ENCODE measurements at places on chromosomes 3 and 15.

DNA sequence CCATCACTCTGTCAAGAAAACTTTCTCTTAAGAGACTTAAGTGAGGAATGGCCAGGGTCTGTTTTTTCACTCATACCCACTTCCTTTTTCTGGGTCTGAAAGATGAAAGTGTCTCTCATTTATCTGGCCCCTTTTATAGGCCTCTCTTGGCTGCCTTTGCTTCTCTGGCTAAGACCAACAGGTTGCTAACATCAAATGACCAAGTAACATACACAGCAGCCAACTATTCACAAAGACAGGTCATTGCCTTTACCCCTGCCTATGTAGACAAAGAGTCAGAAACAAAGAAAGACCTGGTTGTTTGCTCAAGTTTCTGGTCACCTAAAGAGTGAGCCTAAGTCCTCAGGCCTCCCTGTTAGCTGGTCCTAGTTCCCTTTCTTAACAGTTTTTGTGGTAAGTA is 24.0 kb upstream of the CSTA start:
- DNase-seq, result no peak

- DNase-seq, result no peak
These were observed 42.9 kb downstream of the TNFAIP8L3 start for GRCh38 chr15:51051776-51052175.

DNA sequence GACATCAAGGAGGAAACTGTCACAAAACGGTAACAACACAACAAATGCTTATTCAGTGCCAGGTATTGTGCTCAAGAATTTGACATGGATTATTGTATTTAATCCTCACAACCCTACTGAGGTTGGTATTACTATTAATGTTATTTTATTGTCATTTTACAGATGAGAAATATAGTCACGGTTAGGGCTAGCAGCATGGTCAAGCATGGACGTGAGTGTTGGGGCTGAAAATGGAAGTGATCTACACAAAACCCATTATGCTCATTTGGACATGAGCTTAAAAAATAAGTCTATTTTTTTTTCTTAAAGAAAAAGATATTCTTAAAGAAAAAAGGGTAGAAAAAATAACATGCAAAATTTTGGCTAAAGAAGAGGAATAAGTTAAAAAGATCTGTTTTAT is 141.3 kb upstream of the SOX2 start:
- DNase-seq, result no peak

DNA sequence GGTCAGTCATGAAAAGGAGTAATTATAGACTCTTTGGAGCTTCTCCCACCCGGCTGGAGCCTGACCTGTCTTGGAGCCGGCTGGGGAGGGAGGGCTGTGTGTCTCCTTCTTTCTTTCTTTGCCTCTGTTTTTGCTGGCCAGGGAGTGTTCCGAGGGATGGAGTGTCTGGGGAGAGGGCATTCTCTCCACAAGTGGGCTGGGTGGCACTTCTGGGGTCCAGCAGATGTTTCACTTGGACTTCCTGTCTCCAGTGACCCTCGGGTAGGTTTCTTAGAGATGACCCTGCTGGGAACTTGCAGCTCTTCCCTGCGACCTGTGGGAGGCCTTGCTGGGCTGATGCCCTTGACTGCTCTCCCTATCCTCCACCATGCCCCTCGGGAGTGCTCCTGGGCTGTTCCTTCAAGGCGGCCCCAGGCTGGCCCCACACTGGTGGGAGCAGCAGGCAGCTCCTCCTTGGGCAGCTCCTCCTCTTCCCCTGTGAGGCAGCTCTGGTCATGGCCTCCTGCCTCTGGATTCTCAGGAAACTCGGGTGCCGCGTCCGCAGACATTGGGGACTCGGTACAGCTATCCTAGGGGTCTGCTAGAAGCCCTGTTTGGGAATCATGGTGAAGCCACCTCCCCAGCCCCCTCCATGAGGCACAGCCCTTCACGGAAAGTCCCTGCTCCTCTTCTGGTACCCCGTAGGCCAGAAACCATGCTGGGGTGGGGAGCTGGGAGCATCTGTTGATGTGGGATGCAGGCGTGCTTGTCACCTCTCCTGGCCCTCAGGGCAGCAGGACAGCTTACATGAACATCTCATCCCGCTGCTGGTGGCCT is 44.9 kb downstream of the APBA2 start:
- no peak for DNase-seq

- no peak for DNase-seq
These were observed 2.9 kb downstream of the HDDC3 start for GRCh38 chr15:90929246-90930019.

DNA sequence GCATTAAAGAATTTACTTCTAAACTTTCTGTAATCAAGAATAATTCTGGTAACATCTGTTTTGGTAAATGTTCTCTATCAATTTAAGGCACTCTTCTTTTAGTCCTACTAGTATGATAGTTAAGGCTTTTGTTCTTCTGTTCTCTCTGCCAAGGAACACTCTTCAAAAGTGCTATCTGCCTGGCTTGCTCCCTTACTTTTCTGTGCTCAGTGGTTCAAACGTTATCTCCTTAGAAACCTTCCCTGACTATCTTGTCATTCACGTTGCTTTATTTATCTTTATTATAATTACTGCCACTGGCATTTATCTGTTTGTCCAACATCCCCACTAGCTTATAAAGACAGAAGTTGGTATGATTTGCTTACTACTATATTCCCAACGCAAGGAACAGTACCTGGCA is 59.2 kb downstream of the RFX7 start:
- DNase-seq, result no peak

- no peak for DNase-seq
These were observed 13.9 kb downstream of the CDAN1 start for GRCh38 chr15:42723068-42723467.

- DNase-seq, result no peak
These were observed 83.1 kb downstream of the LMLN start for GRCh38 chr3:198043119-198043518.

- no peak for DNase-seq
These were observed 746.8 kb upstream of the LMCD1 start for GRCh38 chr3:7754653-7755441.

DNA sequence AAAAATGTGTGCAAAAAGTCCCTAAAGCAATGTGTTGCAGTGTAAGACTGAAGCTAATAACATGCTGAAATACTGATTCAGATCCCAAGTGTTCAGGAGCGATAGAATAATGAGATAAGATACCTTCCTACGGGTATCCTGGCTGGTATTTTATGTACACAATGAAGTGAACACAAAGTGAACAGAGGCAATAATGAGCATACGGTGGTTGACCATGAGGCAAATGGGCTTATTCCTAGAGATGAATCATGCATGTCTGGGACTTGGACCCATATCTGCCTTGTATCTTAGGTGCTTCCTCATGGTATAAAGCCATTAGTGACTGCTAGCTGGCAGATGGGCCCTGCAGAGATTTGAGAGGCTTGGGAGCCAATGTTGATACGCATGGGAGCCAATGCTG is 21.5 kb downstream of the PTPRG start:
- DNase-seq, result no peak

- no peak for DNase-seq
These were observed 26.0 kb upstream of the HCN4 start for GRCh38 chr15:73394782-73395181.

DNA sequence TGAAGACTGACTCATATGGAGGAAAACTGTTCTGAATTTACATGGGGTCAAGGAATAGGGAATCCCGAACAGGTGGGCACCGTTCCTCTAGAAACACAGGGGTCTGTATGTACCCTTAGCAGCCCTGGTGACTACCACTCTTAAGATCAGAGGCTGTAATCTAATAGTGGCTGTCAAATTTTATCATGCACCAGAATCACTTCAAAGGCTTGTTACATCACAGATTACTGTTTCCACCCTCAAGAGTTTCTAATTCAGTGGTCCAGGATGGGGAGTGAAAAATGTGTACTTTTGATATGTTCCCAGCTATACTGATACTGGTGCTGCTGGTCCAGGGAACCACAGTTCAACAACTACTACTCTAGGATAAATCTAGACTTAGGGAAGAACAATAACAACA is 27.9 kb downstream of the DYNC1LI1 start:
- no peak for DNase-seq

GRCh38 chr3:100420885-100421284 is 19.5 kb downstream of the LNP1 start:
- no peak for DNase-seq

GRCh38 chr15:69988541-69989225 is 109.0 kb downstream of the TLE3 start:
- DNase-seq, result no peak

- DNase-seq, result peak; percentile 76
These were observed 48.7 kb downstream of the COL8A1 start for GRCh38 chr3:99686955-99687612.

DNA sequence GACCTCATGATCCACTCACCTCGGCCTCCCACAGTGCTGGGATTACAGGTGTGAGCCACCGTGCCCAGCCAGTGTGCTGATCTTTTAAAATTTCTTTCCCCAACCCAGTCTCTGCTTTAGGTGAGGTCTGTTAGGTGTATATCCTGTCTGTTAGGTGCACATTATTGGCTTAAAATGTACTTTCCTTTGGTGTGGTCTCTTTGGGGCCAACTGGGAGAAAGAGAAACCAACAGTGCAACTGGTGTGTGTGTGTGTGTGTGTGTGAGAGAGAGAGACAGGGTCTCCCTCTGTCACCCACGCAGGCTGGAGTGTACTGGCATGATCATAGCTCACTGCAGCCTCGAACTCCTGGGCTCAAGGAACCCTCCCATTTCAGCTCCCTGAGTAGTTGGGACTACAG is 50.3 kb upstream of the GNB5 start:
- no peak for DNase-seq

DNA sequence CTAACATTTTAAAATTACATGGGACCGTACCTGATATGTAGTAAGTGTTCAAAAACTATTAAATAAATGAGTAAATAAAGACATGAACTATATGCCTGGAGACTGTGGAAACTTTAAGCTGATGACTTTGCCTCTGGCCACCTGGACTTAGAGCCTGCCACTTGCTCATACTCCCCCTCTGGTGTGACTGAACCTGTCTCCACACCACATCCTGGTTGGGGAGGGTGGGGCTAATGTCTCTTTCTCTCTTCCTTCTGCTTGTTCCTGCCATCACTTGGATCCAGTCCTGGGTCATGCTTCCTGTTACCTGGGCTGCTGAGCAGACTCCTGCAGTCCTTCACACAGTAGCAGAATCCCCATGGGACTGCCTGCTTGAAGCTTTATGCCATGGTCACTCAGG is 8.2 kb upstream of the TMEM158 start:
- no peak for DNase-seq

DNA sequence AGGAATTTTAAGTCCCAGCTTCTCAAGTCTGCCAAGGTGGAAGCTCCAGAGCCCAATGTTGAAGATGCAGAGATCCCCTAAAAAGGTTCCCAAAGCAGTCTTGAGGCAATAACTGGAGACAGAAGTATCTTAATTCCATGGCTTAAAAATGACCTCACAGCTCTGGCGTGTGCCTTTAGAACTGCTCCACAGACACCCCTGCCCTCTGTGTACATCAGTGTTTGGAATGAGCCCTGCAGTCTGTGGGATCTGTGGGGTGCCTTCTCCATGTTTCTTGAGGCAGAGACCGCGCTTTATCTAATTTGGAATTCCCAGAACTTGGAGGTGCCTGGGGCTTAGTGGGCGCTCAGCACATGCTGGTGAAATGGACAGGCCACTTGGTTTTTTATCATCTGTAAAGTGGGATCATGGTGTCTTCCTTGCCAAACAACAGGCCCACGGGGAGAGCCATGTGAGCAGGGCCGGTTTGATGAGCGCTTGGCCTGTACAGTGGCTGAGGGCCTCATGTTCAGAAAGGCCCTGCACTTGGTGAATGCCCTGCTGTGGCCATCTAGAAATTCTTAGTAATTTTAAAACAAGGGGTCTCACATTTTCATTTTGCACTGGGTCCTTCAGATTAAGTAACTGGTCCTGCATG is 7.1 kb downstream of the ITGA11 start:
- DNase-seq, result no peak

GRCh38 chr3:144590854-144591253 is 619.2 kb downstream of the DIPK2A start:
- no peak for DNase-seq

Measured in neural crest cell (in vitro differentiated cells).